Skin of body (tissue), 3 donors: ENCODE measurements at places on chromosomes 12 and 14. TPM values are rescaled to one million over a fixed set of nuclear protein-coding genes. Genes with fewer than 3 reads are reported as not detected.

DNA sequence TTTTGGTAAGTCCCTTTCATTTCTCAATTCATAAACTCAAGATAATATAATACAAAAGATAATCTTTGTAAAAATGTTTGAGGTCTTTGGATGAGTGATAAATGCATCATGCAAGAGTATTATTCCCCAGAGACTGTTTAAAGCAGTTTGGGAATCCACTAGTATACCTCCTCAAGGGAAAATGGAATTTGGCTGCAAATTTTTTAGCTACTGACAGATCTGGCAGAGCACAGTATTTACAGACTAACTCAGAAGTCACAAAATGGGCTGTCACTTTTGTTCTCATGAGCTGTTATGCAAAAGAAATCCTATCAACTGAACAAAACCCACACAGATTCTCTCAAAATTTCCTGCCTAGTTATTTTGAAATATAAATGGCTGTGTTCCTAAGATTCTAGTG is 9.9 kb downstream of the SPIC start:
- no peak for DNase-seq

DNA sequence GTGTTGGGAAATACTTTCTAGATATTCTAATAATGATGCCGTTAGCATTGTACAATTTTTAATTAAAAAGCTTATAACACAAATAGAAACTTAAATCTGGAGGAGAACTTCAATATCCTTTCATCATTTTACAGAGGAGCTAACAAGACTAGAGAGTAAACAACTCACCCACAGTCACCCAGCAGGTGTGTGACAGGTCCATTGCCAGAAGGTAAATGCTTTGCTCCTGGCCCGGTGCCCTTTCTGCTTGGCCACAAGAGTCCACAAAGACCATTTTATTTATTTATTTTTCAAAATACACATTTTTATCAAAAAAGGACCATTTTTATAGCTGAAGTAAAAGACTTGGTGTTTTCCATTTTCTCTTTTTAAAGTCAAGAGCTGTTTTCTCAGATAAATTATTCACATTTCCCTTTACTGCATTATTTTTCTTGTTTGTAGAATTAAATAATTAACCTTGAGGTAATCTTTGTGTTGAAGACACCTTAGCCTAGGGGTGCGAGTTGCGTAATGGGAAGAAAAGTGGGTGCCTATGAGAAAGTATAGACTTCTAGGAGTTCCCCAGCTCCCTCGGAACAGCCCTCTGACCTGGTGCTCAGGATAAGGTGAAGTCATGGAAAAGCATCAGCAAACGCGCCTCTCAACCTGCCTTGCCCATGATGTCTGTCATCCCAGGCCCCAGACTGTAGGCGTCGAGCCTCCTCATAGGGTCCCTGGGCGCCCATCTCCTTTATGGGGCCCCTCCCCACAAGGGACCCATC is 26.3 kb upstream of the AMIGO2 start:
- no peak for DNase-seq

DNA sequence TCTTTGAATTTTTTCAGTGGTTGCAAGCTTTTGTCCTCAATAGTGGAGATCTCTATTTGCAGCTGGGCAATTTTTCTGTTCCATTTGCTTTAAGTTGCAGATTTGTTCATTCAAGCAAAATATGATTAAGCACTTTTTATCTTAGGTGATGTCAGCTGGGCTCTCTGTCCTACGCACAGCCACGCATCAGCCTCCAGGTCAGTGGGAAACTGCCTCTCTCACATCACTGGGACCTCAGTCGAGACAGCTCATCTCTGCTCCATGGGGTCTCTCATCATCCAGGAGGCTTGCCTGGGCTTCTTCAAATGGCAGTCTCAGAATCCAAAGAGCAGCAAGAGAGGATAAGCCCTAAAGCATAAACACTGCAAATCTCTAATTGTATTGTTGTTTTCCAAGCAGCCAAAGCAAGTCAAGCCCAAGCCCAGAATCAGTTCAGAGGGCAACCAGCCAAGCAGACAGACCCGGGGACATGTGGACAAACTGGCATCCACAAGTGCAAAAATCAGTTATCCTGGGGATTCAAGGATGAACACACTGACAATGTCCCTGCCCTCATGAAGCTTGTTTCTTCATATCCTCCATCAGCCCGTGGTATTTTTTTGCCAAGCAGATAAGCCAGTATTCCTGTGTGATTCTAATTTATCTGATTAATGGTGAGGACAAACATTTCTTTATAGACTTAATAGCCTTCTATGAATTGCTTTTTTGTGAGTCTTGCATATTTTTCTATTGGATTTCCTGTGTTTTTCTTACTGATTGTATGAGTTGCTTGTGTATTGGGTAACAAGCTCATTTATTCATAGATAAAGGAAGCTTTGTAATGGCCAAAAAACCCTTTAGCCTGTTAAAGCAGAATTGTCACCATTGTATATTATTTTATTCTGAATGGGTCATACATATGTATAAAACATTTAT is 262.5 kb downstream of the GXYLT1 start:
- no peak for DNase-seq

GRCh38 chr12:45379261-45379660 is 163.4 kb downstream of the ANO6 start:
- DNase-seq, result no peak

- peak; percentile 35 for DNase-seq
Measured at GRCh38 chr12:20602641-20603391, 92.3 kb upstream of the SLCO1C1 start.

Gene IL26
- not detected for total RNA-seq

GRCh38 chr12:45701296-45701695 is 28.2 kb upstream of the ARID2 start:
- DNase-seq, result no peak

Gene ANKRD52
- total RNA-seq, result 11.0 TPM
